Activated T-helper 1 cell treated with anti-CD3 and anti-CD28 coated beads, Interleukin-2, amount 50 U/mL, for 16 hours (primary cell): ENCODE measurements at places on chromosomes 1 and 21.

DNA sequence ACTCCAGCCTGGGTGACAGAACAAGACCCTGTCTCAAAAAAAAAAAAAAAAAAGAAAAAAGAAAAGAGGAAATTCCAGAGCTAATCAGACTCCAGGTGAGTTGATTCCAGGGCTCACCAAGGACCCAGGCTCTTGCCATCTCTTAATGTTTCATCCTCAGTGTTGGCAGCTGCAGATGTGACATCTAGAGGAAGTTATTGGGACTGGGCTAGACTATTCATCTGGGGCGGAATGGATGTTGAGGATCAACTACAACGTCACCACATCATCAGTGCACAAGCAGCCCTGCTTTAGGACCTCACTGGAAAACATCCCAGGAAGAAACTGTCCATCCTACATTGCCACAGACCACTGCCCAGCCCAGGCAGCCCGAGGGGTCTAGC is 28.6 kb upstream of the PARP1 start:
- DNase-seq: no peak

DNA sequence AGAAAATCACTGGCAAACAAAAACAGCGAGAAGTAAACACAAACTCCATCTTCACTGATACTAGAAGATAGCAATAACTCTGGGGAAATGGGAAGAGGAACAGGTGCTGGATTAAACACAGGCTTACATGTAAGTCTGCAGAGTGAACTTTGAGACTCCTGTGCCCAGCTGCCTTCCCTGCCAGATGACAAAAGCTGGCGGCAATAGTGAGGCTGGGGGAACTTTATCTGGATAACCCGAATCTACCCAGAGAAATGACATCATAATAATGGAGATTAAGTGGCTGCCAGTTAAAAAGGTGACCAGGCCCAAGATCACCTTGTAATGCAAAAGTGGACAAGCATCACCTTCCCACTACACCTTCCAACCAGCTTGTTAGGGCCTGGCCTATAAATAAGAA is 184.5 kb downstream of the CHRM3 start:
- no peak for DNase-seq

GRCh38 chr1:16145030-16145661 is 10.7 kb downstream of the EPHA2 start:
- no peak for DNase-seq

DNA sequence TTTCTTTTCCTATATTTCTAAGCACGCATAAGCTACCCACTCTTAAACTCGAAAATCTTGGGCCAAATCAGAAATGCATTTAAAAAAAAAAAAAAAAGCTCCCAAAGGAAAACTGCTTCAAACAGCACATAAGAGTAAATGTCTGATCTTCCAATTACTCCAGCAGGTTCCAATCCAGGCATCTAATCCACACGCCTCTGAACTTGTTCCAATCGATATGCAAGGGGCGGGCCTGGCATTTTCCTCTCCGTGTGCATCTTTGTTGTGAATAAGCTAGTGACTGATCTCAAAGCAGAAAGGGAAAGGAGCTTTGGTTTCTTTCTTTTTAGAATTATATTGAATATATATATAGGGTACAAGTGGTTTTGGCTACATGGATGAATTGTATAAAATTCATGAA is 365.5 kb downstream of the PRDM2 start:
- no peak for DNase-seq

GRCh38 chr1:55074455-55074854 is 35.1 kb downstream of the PCSK9 start:
- no peak for DNase-seq

DNA sequence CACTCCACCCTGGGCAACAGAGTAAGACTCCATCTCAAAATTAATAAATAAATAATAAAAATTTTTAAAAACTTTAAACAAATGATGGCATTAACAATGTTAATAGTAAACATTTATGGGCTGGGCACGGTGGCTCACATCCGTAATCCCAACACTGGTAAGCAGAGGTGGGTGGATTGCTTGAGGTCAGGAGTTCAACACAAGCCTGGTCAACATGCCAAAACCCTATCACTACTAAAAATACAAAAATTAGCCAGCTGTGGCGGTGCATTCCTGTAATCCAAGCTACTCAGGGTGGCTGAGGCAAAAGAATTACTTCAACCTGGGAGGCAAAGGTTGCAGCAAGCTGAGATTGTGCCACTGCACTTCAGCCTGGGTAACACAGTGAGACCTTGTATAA is 9.0 kb upstream of the L1TD1 start:
- DNase-seq: no peak

DNA sequence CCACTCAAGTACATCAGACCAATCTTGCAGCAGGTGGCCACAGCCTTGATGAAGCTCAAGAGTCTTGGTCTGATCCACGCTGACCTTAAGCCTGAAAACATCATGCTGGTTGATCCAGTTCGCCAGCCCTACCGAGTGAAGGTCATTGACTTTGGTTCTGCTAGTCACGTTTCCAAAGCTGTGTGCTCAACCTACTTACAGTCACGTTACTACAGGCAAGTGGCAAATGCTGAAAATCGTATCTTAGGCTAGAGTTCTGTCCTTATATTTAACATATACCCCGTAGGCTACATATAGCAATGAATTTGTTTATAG is 12.1 kb downstream of the HIPK1 start:
- DNase-seq: no peak

DNA sequence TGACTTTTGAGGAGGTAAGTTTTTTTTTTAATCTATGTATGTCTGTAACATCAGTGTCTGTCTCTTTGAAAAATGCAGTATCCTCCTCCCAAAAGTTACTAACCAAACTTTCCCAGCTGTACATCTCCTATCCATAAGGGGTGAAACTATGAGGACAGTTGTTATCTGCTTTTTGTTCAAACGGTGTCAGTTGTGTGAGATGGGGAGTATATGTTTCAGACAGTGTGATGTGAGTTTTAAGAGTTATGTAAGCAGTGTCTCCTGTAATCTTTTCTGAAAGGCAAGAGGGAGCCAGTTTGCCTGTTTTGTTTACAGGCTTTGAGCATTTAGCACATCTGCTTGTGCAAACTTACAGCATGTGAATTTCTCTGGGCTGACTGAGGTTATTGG is 34.8 kb upstream of the CACYBP start:
- no peak for DNase-seq

- DNase-seq: no peak
Measured at GRCh38 chr1:34590211-34590623, 164.6 kb upstream of the GJB5 start.

DNA sequence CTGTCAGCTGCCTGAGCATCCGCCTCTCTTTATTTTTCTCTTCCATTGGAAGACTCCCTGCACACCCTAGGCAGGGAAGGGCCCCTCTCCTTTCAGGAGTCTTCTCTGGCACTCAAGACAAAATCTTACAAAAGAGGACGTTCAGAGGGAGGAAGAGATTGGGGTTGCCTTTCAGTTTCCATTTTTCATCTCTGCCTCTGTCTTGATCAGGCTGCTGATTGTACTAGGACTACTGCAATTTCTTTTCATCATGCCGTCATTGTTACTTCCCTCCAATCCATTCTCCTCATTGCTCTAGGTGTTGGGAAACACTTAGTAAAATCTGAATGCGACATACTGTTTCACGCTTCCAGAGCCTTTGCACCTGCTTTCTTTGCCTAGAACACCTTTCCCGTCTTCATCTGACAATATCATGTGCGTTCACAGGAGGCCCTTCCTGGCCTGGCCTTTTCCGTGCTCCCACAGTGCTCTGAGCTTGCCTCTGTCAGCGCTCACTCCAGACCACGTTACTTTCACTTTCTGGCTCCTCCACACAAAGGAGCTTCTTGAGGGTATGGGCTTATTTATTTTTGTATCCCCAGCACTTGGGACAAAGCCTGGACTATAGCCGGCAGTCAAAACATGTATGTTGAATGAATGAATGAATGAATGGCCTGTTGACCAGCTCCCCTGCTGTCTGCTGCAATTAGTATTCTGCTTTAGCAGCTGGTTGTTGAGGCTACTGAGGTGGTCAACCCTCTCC is 10.9 kb downstream of the LRRC71 start:
- DNase-seq: no peak

- no peak for DNase-seq
Measured at GRCh38 chr1:58443986-58444868, 102.3 kb downstream of the OMA1 start.

- no peak for DNase-seq
Measured at GRCh38 chr1:92443893-92444292, 42.8 kb downstream of the GFI1 start.

GRCh38 chr1:4510276-4510691 is 144.1 kb upstream of the AJAP1 start:
- DNase-seq: no peak

DNA sequence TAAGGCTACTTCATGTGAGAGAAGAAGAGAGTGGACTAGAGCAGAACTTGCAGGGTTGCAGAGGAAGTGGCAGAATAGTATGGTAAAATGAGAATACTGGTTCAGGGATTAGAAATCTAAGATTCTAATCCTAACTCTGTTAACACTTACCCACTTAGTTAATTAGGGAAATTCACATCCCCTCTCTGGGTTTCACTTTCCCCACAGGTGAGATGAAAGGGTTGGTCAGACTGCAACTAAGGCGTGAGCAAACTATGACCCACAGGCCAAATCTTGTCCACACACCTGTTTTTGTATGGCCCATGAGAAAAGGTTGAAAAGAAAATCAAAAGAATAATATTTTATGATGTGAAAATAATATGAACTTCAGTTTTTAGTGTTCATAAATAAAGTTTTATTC is 117.5 kb downstream of the MACF1 start:
- no peak for DNase-seq

- DNase-seq: no peak
Measured at GRCh38 chr21:32537569-32537881, 47.8 kb downstream of the TCP10L start.

- no peak for DNase-seq
Measured at GRCh38 chr1:89887270-89887669, 66.4 kb downstream of the LRRC8D start.

DNA sequence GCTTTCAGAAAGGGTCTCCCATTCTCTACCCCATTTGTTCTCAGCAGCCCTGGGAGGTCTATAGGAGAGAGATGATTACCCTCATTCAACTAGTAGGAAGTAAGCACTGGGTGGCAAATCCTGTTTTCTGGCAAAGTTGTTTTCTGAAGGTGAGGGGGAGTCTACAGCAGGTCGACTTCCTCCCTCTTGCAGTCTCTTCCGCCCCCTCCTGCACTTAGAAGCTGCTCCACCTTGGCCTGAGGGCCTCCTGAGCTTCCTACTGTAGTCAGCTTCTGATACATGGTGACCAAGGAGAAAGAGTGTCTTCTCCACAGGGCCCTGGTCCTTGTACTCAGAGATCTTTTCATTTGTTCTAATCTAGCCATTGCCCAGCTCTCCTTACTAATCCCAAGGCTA is 93.1 kb downstream of the RGL1 start:
- no peak for DNase-seq

DNA sequence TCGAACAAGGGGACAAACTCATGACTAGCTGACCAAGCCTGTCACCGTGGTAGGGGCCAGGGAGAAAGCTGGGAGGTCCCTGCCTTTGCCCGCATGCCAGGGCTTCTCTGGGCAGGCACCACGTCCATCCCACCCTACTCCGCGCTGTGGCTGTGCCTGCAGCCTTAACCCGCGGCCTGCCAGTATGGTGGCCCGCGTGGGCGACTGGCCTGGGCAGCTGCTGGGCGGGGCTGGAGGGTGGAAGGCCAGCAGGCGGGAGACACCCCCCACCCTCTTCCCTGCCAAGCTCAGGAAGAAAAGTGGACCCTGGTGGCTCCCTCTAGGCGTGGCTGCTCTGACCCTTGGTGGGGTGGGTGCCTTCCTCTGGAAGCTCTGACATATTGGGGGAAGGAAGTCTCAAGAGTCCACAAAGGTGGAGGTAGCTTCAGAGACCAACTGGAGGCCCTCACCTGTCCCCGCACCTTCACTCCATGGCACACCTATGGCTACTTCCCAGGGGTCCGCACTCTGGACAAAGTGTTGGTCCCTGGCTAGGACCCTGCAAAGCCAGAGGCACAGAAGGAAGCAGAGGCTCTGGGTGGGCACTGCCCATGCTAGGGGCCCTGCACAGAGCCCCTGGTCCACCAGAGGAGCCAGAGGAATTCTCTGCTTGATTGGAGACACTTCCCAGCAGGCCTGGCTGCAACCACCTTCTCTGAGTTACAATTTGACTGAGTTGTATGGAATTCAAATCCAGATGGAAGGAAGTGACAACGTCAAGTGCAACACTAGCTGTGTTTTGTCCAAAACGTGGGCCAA is 3.3 kb upstream of the SKI start:
- no peak for DNase-seq

DNA sequence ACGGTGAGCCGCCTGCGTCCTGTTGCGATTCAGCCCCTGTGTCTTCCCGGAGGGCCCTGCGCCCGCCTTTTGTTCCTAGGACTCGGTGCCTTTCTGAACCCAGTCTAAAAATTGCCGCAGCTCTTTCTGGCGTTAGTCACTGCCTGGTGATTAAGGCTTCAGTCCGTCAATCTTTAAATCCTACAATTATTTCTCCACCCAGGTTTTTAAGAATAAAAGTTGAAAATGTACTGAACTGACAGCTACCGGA is 16.2 kb upstream of the PDXK start:
- no peak for DNase-seq

GRCh38 chr1:28240024-28240423 is 4.1 kb downstream of the ATP5IF1 start:
- no peak for DNase-seq

DNA sequence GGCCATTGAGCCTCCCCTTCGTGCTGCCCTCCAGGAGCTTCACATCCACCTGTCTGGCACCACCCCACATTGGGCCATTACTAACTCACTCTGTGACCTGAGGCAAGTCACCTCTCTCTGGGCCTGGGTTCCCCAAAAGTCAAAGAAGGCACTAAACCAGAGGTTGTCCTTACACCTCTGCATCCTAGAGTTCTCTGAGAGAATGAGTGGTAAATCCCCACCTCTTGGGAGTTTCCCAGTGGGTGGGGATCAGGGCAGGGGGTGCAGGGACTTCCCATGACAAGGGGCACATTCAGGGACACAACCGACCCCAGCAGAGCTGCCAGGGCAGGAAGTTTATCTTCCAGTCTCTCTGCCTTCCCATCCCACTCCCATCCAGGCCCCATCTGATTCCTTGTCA is 99.7 kb downstream of the EPHB2 start:
- DNase-seq: no peak

- DNase-seq: no peak
Measured at GRCh38 chr21:27693376-27693775, 726.5 kb upstream of the ADAMTS5 start.

DNA sequence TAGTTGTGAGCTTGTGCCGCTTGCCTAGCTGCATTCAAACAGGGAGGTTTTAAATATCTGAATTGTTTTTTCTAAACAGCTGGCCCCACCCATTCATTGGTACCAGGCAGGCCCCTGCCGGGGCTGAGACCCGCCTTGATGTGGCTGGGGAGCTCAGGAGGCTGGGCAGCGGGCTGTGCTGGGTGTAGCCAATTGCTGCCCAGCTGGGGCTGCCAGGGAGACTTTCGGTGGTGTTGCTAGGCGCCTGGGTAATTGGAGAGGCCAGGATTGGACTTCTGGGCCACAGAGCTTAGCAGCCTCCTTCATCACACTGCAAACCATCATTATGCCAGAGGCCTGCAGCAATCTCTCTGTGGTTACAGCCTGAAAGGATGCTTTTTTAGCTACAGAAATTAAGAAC is 12.2 kb downstream of the RHBDL2 start:
- no peak for DNase-seq
